ENCODE measurements at places on chromosomes 2 and 18.

- no peak for DNase-seq
Measured at GRCh38 chr18:44805176-44805575, 124.5 kb downstream of the SETBP1 start.

DNA sequence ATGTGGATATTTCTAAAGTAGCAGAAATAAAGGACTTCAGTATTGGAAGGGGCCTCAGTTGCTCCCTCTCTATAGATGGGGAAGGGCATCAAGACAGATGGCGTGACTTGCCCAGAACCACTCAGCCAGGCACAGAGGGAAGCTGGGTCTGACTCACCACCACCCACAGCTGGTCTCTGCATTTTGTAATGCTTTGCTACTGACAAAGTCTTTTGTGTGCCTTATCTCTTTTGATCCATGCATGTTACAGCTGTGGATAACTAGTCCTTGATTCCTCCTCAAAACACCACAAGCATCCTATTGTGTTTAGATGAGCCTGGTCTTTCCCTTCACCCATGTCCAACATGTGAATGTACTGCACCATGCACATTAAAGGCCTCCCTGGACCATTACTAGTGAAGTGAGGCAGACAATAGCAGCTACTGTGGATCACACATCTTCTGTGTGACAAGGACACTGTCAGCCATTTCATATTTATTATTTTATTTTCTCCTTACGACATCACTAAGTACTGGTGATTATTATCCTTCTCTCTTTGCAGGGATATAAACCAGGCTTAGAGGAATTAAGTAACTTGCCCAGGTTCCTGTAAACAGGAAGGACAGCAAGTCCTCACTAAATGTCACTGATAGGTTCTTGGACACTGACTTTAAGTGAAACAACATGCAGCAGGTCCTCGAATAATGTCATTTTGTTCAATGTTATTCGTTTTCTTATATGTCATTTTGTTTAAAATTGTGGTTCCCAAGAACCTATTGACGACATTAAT, 29.6 kb upstream of the IL37 start:
- DNase-seq: peak; percentile 35

- DNase-seq: no peak
Measured at GRCh38 chr2:8534729-8535468, 147.0 kb upstream of the ID2 start.

GRCh38 chr18:45755934-45756333, 32.0 kb downstream of the SLC14A1 start:
- DNase-seq: no peak

DNA sequence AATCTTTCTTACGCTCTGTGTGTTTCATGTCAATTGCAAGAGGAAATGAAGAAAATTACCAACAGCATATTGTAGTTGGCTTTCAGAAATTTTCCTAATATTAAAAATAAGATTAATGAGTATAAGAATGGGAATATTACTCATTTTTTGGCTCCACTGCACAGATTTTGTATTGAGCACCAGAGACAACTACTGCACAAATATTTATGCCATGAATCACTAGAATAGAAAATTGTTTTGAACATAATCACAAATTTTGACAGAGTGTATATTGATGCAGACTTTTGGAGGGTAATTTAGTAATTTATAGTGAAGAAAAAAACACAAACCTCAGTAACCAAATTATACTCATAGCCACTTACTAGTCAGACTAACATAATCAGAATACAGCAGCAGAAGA, 118.3 kb downstream of the DOK6 start:
- DNase-seq: no peak
